ENCODE measurements at places on chromosomes 5 and 9.

DNA sequence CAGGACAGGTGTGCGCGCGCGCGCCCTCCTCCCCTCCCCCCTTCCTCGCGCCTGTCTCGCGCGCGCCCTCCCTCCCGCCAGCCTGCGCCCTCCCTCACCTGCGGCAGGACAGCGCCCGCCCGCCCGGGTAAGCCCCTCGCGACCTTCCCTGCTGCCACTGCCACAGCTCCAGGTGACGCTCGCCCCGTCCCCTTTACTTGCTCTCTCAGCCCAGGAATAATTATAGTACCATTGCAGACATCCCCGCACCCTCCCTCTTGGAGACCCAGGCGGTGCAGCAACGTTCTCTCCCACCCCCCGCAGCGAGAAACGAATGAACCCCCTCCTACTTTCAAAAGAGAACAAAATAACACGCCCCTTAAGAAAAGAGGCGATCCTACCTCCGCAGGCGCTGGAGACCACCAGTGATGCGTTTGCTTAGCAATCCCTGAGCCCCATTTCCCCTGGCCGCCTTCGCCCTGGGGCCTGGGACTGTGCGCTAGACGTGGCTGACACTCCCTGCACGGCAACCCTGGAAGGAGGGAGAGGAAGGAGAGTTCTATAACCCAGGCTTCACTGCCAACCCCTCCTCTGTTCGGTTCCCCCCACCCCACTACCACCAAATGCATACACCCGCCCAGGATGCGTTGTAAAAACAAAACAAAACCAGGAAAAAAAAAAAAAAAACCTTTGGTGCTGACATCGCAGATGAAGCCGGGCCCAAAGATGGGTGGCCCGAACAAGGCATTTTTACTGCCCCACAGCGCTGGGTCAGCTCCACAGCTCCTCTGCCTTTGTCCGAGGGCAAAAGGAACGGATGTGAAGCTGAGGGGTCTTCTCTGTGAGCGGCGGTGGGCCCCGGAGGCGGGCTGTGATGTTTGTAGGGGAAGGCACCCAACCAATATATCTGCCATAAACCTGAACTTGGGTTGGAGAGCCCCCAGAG lies 5.6 kb upstream of the PURA start:
- H3K27ac ChIP-seq = peak overlapping the region; percentile 96
- no peaks in the 10 kb centered on the region for H3K36me3 ChIP-seq
- peak; percentile 90 for DNase-seq
- H3K27me3 ChIP-seq = peaks cover 5% of the 10 kb centered on the region
- peak overlapping the region; percentile 72 for H3K4me3 ChIP-seq
- peaks cover 34% of the 10 kb centered on the region for H3K4me1 ChIP-seq

DNA sequence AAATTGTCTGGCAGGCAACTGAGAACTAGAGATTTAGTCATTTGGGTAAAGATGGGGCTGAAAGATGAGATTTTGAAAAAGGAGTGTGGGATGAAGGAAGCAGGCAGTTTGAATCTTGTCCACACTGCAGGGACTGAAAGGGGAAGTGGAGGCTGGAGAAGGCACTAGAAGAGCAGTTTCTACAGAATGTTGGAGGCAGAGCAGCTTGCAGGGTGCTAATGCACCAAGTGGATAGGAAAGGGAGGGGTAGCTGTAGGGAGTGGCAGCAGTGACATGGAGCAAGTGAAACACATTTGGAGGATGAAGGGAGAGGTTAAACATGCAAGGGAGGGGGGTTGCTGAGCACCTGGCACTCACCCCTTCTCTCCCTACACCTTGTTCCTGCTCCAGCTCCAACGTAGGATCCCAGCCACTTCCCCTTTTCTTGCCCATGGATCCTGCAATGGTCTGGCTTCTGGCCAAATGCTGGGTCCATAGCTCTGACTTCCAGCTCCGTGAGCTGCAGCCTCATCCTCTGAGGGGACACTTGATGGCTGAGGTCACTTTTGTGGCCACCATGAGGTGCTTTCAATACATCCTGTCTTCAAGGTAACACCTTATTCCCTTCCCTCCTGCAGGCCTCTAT lies 30.0 kb upstream of the FGD3 start:
- no peak for DNase-seq
- no peak overlapping the region for H3K27ac ChIP-seq
- H3K4me1 ChIP-seq = peaks cover under 1% of the 10 kb centered on the region
- no peak overlapping the region for H3K4me3 ChIP-seq
- H3K36me3 ChIP-seq = no peaks in the 10 kb centered on the region

- no peaks in the 10 kb centered on the region for H3K36me3 ChIP-seq
- no peaks in the 10 kb centered on the region for H3K27me3 ChIP-seq
- H3K4me1 ChIP-seq = no peaks in the 10 kb centered on the region
Measured at GRCh38 chr9:80867731-80868130, 821.6 kb downstream of the TLE1 start.

DNA sequence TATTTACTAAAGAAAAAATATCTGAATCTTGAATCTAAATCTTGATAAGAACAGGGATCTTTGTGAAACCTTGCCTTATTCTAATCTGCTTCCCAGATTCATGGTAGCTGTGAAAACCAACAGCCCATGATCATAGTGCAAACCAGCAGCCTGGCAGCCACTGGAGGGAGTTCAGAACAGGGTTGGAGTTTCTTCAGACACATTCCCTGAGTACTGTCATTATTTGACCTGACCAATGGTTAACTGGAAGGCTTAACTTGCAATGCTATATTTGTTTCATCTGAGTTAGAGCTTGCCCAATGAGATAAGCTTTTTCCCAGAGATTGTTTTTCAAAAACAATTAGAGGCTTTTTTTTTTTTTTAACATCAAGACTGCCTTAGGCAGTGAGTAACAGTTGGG lies 47.8 kb downstream of the LOX start:
- no peak overlapping the region for H3K27ac ChIP-seq
- H3K4me3 ChIP-seq = no peak overlapping the region
- DNase-seq = no peak
- H3K4me1 ChIP-seq = no peaks in the 10 kb centered on the region
- H3K27me3 ChIP-seq = no peaks in the 10 kb centered on the region
- no peaks in the 10 kb centered on the region for H3K36me3 ChIP-seq

GRCh38 chr5:176427971-176428370 lies 11.6 kb upstream of the CLTB start:
- H3K36me3 ChIP-seq = no peaks in the 10 kb centered on the region
- no peak for DNase-seq
- H3K27me3 ChIP-seq = no peaks in the 10 kb centered on the region
- peaks cover 5% of the 10 kb centered on the region for H3K4me1 ChIP-seq
- peak overlapping the region; percentile 31 for H3K27ac ChIP-seq
- no peak overlapping the region for H3K4me3 ChIP-seq

All from transverse colon (tissue), 4 donors.